ENCODE measurements at places on chromosomes 12 and 14.

DNA sequence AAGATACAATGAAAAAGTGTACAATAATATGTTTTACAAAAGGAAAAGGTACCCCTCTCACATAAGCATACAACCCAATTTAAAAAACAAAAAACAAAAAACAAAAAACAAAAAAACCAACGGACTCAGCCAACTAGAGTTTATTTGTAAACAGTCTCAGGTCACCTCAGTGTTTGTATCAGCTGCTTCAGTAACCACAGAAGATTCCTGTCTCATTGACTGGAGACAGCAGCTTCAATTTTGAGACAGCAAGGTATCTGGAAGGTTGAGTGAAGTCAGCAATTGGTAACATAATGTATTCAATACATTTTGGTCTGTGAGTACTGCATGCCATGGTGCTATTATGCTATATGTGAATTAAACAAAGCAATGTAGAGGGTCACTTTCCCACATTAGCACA lies 201.7 kb downstream of the AKAP6 start:
- DNase-seq, result no peak

GRCh38 chr12:6307529-6307928 lies 3.0 kb upstream of the PLEKHG6 start:
- DNase-seq, result no peak

- DNase-seq, result peak; percentile 83
These were observed at the start of gene PHETA1 for GRCh38 chr12:111368788-111369495. Gene PHETA1, minus strand, starts transcription at chr12:111369095. Its CDS starts 5,668 bp downstream, at chr12:111363427.

GRCh38 chr12:111574797-111575443 lies 24.2 kb downstream of the ATXN2 start:
- no peak for DNase-seq

- DNase-seq, result no peak
These were observed 7.0 kb downstream of the TMEM179 start for GRCh38 chr14:104597576-104597975.

- DNase-seq, result no peak
These were observed 615 bp downstream of the CDKN1B start for GRCh38 chr12:12717586-12718380.

DNA sequence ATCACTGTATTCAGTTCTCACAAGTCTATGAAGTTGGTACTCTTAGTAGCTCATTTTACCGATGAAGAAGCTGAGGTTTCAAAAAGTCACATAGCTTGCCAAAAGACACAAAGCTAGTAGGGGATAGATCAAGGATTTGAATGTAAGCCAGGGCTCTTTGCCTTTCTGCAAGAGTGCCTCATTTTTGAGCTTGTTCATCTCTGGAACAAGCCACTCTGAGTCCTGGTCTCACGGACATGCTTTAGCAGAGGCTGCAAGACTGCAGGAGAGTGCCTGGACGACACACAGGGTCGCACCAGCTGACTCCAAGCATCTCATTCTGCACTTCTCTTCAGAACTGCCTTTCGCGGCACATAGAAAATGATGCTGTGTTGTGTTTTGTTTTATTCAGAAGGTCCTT lies 3.7 kb downstream of the NUAK1 start:
- no peak for DNase-seq

- no peak for DNase-seq
These were observed 47.5 kb downstream of the IFT81 start for GRCh38 chr12:110171636-110172035.

GRCh38 chr12:31037931-31038330 lies 35.7 kb upstream of the DDX11 start:
- DNase-seq, result no peak

- no peak for DNase-seq
These were observed 5.2 kb upstream of the ITGA5 start for GRCh38 chr12:54424224-54424623.

- DNase-seq, result no peak
These were observed 442.6 kb downstream of the DPF3 start for GRCh38 chr14:72451054-72451972.

- no peak for DNase-seq
These were observed 1161.2 kb upstream of the SEL1L start for GRCh38 chr14:82694820-82695219.

DNA sequence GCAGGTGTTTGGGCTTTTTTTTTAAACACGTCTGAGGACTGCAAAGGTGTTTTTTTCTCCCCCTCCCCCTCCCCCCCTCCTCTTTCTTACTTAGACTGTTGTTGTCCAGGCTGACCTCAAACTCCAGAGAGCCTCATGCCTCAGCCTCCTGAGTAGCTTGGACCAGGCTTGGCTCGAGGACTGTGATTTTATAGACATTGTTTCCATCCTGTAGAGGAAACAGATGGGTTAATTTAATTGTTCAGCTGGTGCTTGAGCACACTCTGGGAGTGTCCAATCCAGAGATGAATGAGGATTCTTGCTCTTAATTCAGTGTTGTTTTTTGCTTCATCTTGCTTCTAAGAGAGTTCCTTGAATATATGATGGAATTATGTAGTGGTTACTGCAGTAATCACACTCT lies 42.1 kb downstream of the RASSF3 start:
- no peak for DNase-seq

DNA sequence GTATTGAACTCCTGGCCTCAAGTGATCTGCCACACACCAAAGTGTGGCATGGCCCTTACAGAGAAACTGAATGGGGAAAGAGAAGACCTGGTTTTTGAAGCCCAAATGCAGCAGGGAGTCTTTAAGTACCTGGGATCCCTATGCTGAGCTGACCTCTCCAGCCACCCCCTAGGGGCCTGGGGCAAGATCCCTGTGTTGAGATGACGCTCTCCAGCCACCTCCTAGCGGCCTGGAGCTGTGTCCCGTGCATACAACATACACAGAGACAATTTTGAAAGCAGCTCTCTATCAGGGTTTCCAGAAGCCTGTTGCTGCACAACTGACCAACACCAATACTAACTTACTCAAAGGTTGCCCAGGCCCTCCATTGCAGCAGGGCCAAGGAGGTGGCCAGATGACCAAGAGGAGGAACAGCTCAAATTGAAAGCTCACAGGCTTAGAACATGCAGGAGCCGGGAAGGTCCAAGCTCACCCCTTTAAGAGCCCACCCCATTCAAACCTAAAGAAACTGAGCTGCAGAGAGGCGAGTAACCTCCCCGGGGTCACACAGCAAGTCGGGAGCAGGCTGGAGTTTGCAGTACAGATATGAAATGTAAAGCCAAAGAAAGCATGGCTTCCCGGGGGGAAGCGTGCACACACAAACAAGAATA lies 31.5 kb downstream of the TTC7B start:
- DNase-seq, result no peak
